ENCODE measurements at places on chromosomes 7 and 10. TPM values are rescaled to one million over a fixed set of nuclear protein-coding genes. Genes with fewer than 3 reads are reported as not detected.

MAP3K8 gene
- 15.7 TPM for total RNA-seq

ZNF212 gene
- total RNA-seq: 4.0 TPM

PLAU gene
- total RNA-seq: 16.5 TPM

POR gene
- 309 TPM for total RNA-seq

HOXA3 gene
- not detected for total RNA-seq

RAMP3 gene
- not detected for total RNA-seq

DNAH11 gene
- total RNA-seq: 0.59 TPM

HYAL4 gene
- not detected for total RNA-seq

PRPS1L1 gene
- total RNA-seq: not detected

SEMA4G gene
- 0.53 TPM for total RNA-seq

GPER1 gene
- 0.83 TPM for total RNA-seq

RRP12 gene
- 12.5 TPM for total RNA-seq

SAMD9L gene
- total RNA-seq: 9.5 TPM

CFTR gene
- not detected for total RNA-seq

AKR1C1 gene
- 139 TPM for total RNA-seq

SYT15 gene
- total RNA-seq: 0.59 TPM

CDC14C gene
- total RNA-seq: not detected

MEPCE gene
- 22.9 TPM for total RNA-seq

ELAPOR2 gene
- 117 TPM for total RNA-seq

CNPY4 gene
- 34.4 TPM for total RNA-seq
